ENCODE measurements at places on chromosomes 11 and 22.

- no peak for DNase-seq
Observed at GRCh38 chr11:101321222-101321621, 191.6 kb upstream of the PGR start.

- no peak for DNase-seq
Observed at GRCh38 chr11:114309517-114309916, 13.3 kb downstream of the NNMT start.

- DNase-seq: no peak
Observed at GRCh38 chr22:22655452-22656290, 11.3 kb downstream of the GGTLC2 start.

GRCh38 chr11:123076484-123076883 is 14.5 kb upstream of the HSPA8 start:
- DNase-seq: no peak

DNA sequence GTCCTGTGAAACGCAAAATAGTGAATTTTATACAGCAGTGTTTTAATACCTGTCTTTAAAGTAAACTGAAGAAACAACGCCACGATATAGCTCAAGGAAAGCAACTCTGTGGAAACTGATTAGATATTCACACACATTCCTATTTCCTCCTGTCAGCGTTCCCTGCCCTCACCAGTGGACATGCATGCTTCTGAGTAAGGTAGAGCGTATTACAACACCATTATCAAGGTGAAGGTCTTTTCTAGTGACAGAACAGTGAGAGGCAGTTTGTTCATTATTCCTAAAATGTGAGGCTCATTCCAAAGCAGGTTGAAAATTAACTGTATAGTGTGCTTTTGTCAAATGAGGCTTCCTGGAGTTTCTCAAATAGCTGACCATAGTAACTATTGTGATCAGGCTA is 153.1 kb downstream of the DDX10 start:
- no peak for DNase-seq

- no peak for DNase-seq
Observed at GRCh38 chr11:72352859-72353551, 81.3 kb downstream of the CLPB start.

GRCh38 chr11:71305041-71305440 is 52.7 kb upstream of the SHANK2 start:
- DNase-seq: no peak

GRCh38 chr11:105179542-105180278 is 40.1 kb upstream of the CARD18 start:
- DNase-seq: no peak

DNA sequence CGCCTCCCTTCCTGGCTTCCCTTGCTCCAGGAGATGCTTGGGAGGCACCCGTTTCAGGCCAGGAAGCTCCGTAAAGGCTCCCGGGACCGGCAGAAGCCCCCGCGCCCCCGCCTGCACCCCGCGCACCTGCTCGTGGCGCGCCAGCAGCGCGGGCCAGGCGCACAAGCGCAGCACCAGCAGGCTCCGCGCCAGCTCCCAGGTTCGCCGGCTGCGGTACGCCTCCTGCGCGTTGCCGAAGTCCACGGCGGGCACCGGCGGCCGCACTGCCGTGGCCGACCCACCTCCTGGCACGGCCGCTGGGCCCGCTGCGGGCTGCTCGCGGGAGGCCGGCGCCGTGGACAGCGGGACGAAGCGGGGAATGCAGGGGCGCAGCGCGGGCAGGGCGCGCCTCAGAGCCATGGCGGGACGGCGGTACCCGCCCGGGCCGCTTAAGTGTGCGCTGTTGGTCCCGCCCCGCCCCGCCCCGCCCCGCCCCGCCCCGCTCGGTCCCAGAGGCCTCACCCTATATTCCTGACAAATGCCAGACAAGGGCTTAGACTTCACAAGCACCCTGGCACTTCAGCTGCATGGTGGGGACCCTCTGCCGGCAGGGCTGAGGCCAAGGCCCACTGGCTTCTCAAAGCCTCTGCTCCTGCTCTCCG is at the start of gene PRODH:
Gene PRODH (minus strand): TSS at position 405 of the 641 bp plus-strand sequence. CDS start 6 bp downstream, at position 399.
- DNase-seq: no peak

DNA sequence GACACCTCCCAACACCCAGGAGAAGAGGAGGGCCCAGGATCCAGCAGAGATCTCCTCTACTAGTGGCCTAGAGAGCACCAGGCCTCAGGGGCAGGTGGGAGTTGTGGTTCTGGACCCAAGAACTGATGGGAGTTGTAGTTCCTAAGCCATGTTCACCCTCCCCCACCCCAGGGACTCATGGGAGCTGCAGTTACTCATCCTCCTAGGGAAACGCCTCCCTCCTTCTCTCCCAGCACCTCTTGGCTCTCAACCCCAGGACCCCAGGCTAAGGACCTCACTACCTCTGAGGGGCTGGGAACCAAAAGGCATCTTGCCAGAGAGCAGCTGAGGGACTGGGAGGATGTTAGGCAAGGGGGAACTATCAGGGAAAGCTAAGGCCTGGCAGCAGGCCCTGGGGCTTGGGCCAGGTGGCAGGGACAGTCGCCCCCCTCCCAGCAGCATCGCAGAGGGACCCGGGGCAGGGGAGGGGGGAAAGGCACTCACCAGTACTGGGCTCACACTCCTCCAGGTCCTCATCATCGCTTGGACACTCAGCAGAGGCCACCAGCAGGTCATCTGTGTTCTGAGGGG is 28.9 kb downstream of the SLC22A12 start:
- no peak for DNase-seq

DNA sequence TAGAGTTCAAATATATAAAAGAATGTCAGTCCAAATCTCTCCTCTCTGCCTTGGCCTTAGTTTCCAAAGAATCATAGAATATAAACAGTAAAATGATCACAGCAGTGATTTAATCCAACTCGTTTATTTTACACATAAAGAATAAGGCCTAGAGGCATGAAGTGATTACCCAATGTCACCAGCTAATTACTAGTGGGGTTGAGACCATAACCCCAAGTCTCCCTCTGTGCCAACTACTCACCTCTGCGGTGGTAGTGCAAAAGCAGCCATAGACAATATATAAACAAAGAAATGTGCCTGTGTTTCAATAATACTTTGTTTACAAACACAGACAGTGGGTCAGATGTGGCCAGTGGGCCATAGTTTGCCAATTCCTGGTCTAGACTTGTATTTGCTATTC is 96.6 kb upstream of the FAT3 start:
- no peak for DNase-seq

DNA sequence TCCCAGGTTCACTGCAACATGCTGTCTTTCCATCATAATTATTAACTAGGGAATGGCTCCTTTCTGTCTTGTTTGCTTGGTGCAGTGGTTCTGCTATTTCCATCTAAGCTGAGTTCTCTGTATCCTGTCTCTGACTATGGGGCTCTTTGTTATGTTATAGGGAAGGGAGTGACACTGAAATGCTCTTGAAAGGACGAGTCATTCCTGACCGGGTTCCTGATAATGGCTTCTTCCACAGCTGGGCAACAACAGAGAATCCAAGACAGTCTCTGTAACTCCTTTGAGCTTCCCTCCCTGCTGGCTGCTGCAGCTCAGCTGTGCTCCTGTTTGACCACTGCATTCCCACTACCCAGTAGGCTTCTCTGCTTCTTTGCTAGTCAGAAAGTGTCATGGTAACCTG is 24.1 kb downstream of the OR2AT4 start:
- no peak for DNase-seq

DNA sequence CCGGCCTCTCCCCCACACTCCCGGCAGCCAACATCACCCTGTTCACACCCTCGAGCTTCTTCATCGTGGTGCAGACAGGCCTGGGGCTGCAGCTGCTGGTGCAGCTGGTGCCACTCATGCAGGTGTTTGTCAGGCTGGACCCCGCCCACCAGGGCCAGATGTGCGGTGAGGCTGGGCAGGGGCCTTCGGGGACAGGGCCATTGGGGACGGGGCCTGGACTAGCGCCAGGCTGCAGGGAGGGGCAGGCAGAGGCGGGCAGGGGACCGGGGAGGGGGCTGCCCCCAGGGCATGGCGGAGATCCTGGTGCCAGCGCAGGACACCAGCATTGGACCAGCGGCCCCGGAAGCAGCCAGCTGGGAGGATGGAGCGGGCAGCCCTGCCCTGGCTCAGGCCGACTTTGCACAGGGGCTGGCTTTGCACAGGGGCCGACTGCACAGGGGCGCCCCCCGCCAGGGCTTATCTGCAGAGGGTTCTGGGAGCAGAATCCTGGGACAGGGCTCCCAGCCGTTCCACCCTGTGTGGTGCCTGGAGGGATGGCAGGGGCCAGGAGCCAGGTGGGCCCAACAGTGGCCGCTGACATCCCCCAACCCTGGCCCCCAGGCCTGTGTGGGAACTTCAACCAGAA is 8.6 kb downstream of the MUC5B start:
- DNase-seq: no peak

DNA sequence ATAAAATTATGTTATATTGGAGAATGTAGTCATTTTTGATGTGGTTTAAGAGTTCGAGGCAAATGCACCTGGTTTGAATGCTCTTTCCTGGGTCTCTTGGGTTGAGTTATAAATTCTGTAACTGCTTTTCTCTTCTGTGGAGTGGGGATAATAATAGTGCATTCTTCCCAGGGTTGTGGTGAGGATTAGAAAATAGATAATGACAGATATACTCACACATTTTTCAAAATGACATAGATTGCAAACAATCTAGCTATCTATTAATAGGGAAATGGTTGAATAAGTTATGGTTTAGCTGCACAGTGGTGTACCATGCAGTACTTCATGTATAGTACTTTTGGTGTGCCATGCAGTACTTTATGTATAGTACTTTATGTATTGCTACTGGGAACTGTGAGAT is 67.4 kb downstream of the SWAP70 start:
- no peak for DNase-seq

GRCh38 chr11:693887-694562 is 997 bp downstream of the DEAF1 start:
- no peak for DNase-seq

GRCh38 chr11:130197386-130198035 is 37.9 kb downstream of the ST14 start:
- DNase-seq: no peak

DNA sequence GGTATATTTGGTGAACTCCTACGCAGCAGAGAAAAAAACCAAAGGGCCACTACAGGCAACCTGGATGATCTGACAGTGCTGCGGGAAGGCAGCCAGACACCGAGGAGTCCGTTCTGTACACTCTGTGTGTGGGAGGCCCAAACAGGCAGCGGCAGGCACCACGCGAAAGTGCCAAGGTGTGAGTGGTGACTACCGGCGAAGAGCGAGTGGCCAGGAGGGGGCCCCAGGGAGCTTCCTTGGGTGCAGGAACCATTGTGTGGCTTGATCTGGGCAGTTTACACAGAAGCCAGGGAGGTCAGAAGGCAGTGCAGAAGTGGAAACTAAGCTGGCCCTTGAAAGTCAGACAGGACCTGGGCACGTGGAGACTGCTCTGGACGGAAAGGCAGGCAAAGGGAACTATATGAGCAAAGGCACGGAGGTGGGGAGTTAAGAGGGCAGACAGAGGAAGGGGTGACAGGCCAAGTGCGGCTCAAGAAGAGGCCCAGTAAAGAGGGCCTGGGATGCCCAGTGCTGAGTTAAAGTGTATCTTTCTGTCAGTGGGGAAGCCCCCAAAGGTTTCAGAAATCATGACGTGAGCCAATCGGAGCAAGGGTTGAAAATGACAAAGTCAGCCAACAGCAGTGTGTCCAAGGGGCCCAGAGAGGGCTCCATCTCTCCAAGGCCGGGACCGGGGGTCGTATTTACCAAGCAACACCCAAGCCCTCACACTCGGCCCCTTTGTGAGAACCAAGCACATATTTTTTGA is 10.6 kb downstream of the TMEM184B start:
- DNase-seq: no peak

DNA sequence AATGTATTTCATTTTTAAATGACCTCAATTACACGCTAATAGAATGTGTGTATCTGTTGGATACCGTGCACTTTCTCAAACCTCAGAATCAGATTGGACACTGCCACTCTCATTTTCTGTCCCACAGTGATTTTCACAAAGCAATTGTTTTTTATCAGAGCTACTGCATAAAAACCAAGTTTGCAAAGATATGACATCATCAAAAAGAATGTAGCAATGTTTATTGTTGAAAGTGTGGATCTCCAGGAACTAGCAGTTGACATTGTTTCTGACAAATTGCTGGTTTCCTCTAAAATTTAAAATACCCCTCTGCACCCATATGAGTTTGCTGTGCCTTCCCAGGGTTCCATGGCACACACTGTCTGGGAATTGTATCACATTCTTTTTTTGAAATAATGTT is 362.7 kb upstream of the DDI1 start:
- no peak for DNase-seq

GRCh38 chr11:95486466-95486865 is 255.5 kb upstream of the SESN3 start:
- DNase-seq: no peak

GRCh38 chr11:80155412-80156017 is 714.7 kb upstream of the TENM4 start:
- DNase-seq: no peak

DNA sequence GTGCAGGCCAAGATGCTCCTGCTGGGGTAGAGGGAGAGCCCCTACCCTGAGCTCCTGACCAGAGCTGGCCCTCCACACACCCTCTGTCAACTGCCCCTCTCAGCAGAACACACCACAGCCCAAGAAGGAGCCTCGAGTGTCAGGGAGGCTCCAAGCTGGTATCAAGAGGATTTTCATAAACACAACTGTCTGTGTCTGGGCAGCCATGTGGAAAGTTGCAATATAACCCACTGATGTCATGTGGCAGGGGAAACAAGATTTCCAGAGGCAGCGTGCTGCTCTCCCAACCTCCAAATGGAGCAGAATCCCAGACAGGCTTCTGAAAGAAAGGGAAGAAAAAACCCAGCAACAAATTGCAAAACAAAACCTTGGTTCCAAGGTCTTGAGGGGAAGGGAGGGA is 569.9 kb downstream of the BUD13 start:
- no peak for DNase-seq

All from bone marrow (tissue), 2 donors.